Fibroblast of villous mesenchyme (primary cell): ENCODE measurements at places on chromosomes 2 and 18.
A peak's percentile ranks its signal among the peaks of the same experiment; 100 is the strongest.

DNA sequence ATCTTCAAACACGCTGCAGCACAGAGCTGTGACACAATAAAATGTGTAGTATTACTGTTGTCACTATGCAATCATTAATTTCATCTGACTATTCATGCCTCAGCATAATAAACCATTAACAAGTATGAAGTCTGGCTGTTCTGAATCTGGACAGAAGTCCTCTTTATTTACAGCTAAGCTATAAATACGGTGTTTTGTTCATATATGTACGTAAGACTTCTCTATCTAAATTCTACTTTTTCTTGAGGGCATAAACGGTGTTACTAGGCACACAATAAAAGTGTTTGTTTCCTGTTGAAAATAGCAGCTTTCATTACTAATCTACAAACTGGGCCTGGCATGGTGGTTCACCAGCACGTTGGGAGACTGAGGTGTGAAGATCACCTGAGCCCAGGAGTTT is 443.8 kb downstream of the NCKAP5 start:
- no peak for DNase-seq

DNA sequence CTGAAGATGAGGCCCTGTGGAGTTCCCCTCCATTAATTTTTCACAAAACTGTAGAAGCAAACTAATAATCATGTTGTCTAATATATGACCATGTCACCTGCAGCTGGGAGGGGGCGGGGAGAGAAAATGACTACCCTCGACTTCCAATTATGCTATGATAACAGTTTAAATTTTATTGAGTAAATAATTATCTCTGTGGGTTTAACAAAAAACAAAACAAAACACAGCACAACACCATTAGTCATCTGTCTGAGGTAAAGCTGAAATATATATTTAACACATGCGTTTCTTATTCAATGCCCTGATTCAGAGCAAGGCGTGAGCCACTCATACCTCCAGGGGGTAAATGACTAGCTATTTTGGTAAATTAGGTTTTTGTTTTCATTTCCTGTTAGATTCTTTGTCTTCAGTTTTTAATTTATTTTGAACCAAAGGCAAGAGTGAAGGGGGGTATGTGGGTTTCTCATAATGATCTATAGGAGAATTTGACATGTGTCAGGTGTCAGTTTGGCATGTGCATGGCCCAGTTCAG is 77.4 kb upstream of the ZCCHC2 start:
- DNase-seq: no peak

DNA sequence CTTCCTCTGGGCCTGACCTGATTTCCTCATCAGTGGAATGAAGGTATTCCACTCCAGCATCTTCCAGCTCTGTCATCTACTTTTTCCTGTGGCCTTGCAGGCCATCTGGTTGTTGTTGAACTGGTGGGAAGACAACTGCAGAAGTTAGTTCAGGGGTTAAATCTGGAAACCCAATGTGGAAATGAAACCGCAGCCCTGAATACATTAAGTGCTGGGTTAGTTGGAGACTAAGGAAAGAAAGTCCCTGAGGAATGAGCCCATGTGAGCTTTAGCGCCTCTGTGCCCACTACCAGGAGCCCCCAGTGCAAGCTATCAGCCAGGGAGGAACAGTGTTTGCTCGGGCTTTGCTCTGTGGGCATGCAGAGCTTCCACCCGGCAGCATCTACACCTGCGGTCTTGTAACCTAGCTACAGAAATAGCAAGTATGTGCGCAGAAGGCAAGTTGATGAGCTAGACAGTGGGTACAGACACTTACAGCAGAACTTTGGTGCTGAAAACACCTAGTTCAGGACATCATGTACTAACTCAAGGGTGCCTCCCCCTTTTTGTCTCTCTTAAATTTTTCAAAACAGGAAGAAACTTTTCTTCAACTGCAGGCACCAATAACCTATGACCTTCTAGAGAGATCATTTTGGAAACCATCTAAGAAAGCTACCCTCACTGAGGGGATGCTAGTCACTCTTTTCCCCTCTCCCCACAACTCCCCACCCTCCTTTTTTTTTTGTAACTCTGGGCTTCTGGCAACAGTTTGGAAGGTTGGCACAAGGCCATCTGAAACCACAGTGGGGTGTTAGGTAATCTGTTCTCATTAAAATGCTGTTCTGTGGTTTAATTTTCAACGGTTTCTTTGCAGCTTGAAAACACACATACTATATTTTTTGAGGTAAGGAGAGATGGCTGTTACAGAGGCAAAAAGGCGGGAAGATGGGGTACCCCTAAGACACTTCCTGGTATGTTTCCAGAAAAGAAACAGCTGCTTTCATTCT is 18.3 kb upstream of the CXCR4 start:
- no peak for DNase-seq

GRCh38 chr2:231276987-231277386 is 78.6 kb downstream of the ARMC9 start:
- DNase-seq: no peak

DNA sequence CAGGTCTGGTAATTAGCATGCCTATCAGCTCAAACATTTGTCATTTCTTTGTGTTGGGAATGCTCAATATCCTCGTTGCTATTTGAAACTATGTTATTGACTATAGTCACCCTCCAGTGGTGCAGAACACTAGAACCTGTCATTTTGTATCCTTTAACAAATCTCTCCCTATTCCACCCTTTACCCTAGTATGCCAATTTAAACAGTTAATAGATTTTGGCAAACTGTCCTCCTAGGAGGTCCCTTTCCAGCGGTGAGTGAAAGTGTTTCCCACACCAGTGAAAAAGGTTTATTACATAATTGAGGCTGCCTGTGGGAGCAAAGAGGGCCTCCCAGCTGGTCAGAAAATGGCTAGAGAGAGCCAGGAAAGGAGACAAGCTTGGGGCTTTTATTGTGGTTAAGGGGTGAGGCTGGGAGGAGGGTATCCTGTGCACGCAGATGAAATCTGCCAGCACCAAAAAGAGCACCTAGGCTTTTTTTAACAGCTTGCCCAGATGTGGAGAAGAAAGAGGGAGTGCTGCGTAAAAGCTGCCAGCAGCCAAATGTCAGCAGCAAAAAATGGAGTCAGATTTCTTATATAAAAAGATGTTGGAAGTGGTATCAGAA is 1.8 kb upstream of the DRC1 start:
- no peak for DNase-seq

- DNase-seq: peak; percentile 93
Measured at GRCh38 chr2:241680827-241681599, 5.6 kb downstream of the DTYMK start.

DNA sequence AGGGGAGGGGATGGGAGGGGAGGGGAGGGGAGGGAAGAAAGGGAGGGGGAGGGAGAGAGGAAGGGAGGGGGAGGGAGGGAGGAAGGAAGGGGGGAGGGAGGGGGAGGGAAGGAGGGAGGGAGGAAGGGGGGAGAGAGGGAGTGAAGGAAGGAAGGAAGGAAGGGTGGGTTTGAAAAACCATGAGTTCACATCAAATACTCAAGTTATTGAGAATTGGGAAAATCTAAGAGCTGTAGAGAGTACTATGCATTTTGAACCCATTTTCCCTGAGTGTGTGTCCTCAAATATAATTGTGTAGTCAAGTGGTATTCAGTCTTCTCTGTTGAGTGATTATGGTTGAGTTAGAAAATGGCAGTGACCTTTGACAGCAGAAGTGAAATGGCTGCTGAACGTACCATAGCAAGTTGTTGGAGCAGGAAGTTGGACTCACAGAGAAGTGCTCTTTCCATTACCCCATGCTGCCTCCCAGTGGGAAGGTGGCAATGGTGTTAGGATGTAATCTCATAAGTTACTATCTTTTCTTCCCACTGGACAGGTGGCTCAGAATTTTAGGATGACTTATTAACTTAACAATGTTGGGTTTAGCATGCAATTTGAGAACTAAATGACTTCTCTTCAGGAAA is 214.6 kb downstream of the SETBP1 start:
- DNase-seq: peak; percentile 76

DNA sequence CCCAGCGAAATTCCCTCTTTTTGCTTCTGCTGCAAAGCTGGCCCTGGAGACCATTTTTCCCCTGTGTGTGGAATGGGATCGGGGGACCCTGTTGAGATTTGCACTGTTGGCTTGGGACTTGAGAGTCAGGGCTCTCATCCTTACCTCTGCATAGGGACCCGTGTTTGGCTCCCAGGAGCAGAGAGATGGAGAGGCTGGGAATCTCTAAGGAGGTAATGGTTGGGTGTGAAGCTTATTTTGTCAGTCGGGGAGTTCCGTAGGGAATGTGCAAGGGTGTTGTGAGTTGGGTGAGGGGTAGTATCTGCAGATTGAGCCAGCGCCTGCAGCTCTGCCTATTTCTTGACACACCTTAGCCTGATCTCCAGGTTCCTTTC is 4.5 kb downstream of the GATA6 start:
- DNase-seq: no peak

DNA sequence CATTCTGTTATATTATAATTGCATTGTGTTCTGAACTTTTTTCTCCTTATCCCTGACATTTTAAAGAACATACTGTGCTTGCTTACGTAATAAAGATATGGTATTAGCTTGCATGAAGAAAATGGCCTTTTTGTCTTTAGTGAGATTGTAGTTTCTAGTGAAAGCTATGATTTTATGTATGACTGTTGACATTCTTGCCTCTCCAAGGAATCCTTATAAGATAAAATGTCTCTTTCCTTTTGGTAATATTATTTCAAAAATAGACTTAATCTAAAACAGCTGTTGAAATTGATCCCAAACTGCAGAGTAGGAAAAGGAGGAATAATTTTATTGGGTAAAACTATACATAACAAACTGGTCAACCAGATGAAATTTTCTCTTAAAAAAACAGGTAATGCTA is 40.8 kb upstream of the CCDC102B start:
- peak; percentile 52 for DNase-seq

- DNase-seq: no peak
Measured at GRCh38 chr2:68912732-68913131, 40.0 kb downstream of the GKN2 start.

GRCh38 chr2:23534771-23535170 is 149.8 kb downstream of the KLHL29 start:
- no peak for DNase-seq

- DNase-seq: peak; percentile 16
Measured at GRCh38 chr2:72915907-72916742, 1.2 kb upstream of the EMX1 start.

GRCh38 chr2:108978709-108979111 is 10.3 kb downstream of the EDAR start:
- no peak for DNase-seq

DNA sequence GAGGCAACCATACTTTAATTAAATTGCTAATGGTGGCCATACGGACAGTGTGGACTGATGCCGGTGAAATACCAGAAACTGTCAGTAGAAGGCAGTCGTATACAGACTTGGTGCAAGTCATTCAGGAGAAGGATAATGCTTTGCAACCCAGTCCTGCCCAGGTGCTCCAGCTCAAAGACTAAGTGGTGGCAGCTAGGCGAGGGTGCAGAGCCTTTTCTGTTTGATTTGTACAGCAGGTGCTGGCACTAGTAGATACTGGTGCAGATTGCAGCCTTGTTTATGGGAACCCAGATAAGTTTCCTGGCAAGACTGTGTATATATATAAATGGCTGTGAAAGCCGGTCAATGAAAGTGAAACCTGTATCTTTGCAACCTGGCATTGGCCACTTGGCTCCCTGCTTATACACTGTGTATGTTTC is 208.3 kb upstream of the SYT4 start:
- DNase-seq: no peak

GRCh38 chr2:98509542-98510321 is 65.1 kb downstream of the INPP4A start:
- DNase-seq: no peak

- DNase-seq: peak; percentile 78
Measured at GRCh38 chr2:37871456-37872191, 53.5 kb upstream of the RMDN2 start.

DNA sequence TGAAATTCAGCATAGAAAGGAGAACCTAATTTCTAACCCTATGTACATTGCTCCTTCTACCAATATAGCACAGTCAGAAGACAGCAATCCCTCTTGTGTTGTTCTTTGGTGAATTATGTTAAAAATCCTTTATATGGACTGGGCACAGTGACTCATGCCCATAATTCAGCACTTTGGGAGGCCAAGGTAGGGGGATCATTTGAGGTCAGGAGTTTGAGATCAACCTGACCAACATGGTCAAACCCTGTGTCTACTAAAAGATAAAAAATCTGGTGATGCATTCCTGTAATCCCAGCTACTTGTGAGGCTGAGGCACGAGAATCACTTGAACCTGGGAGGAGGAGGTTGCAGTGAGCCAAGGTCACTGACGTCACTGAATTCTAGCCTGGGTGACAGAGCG is 195.6 kb downstream of the TMX3 start:
- no peak for DNase-seq

DNA sequence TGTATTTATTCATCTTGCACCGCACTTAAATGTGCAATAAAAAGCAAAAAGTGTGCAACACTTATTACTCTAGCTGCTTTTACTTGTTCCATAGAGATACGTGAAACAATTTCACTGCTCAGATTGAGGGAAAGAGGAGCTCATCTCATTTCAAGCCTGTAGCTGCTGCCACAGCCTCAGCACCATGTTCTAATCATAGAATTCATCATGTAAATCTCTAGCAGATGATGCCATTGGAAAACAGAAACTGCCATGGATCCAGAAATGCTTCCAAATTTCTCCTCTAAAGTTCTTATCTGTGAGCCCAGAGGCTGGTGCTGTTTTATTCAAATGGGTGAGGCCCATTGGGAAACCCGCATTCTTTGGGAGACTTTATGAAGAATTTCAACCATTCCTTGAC is 2.0 kb downstream of the CDC42EP3 start:
- DNase-seq: no peak

DNA sequence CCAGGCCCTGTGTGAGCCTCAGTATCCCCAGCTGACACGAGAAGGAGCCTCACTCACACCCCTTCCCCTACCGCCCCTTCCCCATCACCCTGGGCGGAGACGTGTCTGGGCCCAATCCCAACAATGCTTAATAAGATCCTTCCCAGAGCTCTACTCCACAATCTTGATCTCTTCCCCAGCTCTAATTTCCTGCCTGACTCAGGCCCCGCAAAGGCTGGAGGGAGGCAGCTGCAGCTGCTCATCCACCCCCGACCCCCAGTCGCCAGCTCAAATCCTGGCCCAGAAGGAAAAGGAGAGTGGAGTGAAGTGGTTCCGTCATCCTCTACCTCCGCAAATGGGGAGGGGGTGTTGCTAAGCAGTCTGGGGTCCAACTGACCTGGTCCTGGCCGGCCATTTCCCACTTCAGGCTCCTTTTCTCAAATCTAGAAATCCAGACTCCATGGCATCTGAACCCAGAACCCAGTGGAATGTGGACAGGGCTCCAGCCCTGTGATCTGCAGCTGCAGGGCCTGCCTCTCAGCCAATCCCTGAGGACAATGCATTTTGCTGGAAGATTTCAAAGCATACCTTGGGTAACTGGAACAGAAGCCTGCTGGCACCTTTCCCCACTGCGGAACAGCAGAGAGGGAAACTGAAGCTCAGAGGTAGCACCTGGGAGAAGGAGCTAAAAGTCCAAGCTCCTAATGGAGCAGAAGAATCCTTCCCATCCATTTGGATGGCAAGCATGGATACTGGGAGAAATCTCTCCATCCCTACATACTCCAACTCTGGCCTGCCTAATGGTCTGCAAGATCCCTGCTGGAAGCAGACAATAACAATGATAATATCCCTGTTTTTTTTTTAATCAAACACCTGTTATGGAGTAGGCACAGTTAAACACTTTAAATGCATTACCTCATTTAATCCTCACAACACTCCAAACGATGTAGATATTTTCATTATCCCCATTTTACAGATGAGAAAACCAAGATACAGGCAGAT is 5.6 kb upstream of the TNS1 start:
- no peak for DNase-seq
